ENCODE measurements at places on chromosomes 7 and 10.

- no peak for DNase-seq
These were observed 65.7 kb downstream of the AP3M1 start for GRCh38 chr10:74084955-74085354.

DNA sequence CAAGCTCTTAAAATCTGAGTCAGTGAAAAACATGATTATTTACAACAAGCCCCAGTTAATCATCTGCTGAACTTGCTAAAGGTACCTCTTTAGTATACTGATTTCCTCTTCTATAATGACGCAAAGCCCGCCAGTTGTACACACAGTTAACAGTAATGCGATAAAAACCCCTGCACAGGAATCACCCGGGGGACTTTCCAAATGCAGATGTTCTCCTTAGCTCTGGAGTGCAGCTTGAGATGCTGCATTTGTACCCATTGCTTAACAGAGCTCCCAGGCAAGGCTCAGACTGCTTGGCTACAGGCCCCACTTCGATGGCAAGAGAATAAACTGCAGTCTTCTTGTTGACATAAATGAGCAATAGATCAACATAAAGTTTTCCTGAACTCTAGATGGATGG lies 279.6 kb upstream of the HGF start:
- DNase-seq = no peak

DNA sequence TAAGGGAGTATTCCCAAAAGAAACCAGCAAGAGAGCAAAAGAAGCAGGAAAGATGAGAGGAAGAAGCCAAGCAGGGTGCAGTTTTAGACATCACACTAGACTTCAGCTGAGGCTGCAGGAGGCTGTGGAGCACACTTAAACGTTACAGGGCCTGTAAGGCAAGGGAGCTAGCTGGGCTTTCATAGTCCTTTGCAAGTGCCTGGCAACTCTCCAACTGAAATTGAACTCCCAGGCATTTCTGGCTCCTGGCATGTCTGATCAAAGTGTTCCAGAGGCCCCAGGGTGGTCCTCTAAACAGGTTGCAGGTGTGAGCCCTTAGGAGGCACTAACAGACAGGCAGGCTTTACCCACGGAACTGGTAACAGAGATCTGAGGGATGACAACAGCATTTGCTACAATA lies 750.2 kb downstream of the XPNPEP1 start:
- DNase-seq = no peak

DNA sequence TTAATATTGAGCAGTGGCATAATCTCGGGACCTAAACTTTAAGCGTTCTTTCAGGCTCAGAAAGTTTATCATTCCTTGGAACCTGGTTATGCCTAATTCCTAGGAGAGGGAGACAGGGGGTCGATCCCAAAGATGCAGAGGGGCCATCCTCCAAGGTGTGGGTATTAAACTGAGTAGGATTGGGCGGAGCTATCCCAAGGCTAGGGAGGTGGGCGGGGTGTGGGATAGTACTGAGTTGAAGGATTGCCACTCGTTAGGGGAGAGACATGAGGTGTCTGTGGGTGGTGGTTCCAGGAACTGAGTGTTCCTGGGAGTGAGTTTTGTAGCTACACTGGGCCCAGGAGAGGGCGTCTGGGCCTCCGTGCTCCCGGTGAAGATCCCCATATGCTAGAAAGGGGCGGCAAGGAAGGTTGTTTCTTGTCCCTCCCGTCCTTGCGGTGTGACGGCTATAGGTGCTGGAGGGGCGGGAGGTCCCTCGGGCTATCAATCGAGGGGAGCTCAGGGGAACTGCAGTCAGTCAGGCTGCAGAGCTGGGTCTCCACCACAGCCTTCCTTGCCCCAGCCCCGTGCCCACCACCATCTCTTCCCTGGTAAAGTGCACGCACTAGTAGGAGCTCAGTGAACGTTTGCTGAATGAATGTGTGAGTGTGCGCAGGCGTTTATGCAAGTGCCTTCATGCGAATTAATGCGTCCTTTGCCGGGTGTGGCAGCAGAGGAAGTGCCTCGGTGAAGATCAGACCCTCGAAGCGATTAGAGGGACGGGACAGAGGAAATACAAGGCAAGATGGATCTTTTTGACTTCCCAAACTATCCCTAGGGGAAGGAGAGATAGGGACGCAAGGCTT lies 3.0 kb upstream of the HMX2 start:
- DNase-seq = no peak

- no peak for DNase-seq
These were observed 29.5 kb downstream of the CDC123 start for GRCh38 chr10:12225444-12225843.

GRCh38 chr10:28661035-28661434 lies 16.3 kb upstream of the BAMBI start:
- DNase-seq = no peak

DNA sequence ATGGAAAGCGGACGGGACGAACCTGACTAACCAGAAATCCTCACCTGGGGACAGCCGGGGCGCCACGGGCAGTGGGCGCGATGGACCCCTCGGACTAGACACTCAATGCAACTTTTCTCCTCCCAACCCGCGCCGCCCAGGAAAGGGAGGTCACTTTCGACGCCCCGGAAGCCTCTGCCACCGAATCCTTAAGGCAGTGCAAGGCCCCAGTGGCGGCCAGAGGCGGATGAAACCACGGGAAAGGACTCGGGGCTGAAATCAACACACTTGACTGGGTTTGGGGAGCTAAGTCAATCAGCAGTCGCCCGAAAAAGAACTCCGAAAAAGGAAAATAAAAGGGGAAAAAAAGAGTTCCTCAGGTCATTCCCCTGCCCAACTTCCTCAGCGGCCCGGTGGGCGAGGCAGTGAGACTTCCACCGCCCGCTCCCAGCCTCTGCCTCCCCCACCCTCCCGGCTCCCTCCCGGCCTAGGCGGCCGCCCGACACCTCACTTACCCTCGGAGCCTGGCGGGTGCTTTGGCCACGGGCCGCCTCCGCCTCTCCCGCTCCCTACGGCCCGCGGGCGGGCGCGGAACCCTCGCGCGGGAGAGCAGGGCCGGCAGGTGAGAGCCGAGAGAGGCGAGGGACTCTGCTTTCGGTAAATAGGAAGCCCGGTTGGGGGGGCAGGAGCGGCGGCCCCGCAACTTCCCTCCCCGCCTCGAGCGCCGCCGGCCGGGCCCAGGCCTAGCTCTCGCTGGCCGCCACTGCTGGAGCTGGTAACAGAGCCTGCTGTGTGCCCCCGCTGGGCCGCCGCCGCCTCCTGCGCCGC lies 518 bp downstream of the WAPL start:
- DNase-seq = no peak

DNA sequence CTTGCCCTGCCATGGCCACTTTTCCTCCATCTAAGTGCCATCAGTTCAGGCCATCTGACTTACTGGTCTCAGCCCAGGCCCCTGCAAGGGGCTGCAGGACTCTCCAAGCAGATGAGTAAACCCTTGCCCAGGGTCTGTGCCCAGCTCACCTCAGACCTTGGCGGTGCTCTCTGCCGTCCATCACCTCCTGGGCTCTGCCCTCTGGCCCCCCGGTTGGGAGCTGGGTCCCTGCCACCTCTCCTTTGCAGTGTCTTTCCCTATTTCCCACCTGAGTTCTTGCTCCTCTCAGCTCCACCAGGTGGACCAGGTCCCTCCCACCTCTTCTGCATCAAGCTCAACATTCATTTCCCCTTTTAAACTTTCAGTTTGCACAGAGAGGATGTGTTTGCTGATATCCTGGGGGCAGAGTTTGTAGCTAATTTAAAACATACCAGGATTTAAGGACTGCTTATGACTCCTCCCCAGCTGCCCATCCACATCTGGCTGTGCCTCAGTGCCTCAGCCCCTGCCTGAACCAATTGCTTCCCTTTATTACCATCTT lies 135.5 kb downstream of the SLIT1 start:
- DNase-seq = no peak

DNA sequence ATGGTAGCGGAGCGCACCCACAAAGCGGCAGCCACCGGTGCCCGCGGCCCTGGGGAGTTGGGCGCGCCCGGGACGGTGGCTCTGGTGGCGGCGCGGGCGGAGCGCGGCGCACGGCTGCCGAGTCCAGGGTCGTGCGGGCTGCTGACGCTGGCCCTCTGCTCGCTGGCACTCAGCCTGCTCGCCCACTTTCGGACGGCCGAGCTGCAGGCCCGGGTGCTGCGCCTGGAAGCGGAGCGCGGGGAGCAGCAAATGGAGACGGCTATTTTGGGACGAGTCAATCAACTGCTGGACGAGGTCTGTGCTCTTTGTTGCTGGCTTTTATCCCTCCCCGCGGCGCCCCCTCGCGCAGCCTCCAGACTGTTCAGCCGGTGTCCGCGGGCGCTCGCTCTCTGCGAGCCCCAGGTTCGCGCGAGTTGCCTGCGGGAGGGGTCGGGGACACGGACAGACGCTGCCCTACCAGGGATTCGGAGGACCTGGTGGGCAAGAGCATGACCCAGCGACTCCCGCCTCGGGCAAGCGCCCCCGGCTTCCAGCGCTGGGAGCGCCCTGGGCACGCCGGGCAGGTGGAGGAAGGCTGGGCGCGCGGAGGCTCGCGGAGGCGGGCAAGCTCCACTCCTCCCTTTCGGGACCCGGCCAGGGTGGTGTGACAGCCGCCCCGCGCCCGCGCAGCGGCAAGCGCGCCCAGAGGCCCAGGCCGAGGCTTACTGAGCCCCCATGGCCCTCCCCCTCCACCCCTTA lies 887 bp downstream of the COL13A1 start:
- DNase-seq = no peak

DNA sequence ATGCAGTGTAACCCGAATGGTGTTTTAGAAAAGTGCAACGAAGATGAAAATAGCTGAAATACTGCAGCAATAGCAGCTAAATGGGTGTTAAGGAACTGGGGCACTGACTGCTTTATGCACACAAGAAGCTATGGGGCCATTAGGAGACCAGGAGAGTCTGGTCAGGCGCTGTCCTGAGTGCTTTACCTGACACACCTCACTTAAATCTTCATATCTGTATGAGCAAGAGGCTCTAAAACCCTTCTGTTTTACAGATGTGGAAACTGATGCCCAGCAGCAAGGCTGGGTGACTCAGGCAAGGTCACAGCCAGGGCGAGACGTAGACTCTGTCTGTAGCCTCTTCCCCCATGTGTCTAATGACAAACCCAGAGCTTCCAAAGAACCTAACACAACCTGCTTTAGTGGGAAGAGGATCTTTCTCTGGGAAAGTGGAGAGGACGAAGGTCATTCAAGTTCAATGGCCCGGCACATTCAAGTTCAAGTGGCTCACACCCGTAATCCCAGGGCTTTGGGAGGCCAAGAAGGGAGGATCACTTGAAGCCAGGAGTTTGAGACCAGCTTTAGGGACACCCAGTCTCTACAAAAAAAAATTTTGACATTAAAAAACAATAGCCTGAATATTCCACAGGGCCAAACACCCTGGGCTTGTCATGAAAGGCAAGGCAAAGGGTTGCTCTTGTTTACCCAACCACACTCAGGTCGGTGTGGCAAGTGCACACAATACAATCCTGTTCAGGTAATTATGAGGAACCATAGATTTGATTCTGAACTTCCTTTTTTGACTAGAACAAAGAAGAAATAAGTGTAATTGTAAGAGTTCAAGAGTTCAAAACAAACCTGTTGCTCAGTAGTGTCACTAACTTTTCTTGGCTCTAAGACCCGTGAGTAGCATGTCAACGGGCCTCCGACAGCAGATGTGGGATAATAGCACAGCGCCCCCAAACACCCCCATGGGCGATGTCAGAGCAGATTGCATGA lies 53.7 kb upstream of the KLF6 start:
- DNase-seq = no peak

GRCh38 chr7:138538518-138538917 lies 78.5 kb downstream of the TRIM24 start:
- no peak for DNase-seq

- no peak for DNase-seq
These were observed 78.0 kb downstream of the GOLGA7B start for GRCh38 chr10:97927622-97928021.

GRCh38 chr7:70400829-70401380 lies 731.0 kb upstream of the GALNT17 start:
- DNase-seq = no peak

GRCh38 chr7:149838992-149839408 lies 825 bp downstream of the ZNF862 start:
- no peak for DNase-seq

- no peak for DNase-seq
These were observed 25.1 kb downstream of the SGCE start for GRCh38 chr7:94630855-94631254.

- no peak for DNase-seq
These were observed 77.6 kb downstream of the VPS41 start for GRCh38 chr7:38831259-38831996.

- no peak for DNase-seq
These were observed 20.0 kb downstream of the PYROXD2 start for GRCh38 chr10:98394851-98395440.

DNA sequence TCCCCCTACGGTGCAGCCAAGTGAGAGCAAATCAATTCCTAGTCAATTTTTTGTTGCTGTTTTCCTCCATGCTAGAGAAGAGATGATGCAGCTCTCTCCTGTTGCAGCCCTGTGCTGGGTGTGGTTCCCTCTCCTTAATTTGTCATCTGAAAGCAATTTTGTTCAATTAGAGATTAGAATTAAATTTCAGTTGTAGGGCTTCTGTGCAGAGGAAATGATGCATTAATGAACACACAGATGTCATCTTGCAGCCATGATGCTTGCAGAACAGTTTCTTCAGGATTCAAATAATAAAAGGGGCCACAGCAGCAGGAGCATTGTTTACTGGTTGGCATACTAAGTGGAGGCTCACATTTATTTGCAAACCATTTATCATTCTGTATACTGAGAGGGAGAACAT lies 266.0 kb downstream of the AUTS2 start:
- DNase-seq = no peak

GRCh38 chr7:40489844-40490602 lies 355.2 kb downstream of the SUGCT start:
- DNase-seq = no peak

DNA sequence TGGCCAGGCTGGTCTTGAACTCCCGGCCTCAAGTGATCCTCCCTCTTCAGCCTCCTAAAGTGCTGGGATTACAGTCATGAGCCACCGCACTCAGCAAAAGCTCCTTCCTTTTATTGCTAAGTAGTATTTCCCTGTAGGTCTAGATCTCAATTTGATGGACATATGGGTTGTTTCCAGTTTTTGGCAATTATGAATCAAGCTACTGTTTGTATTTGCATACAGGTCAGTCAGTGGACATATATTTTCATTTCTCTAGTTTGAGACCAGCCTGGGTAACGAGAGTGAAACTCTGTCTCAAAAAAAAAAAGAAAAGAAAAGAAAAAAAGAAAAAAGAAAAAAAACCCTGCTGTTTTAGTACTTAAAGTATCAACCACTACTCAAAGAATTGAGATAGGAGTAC lies 6.4 kb upstream of the PRKRIP1 start:
- DNase-seq = no peak

DNA sequence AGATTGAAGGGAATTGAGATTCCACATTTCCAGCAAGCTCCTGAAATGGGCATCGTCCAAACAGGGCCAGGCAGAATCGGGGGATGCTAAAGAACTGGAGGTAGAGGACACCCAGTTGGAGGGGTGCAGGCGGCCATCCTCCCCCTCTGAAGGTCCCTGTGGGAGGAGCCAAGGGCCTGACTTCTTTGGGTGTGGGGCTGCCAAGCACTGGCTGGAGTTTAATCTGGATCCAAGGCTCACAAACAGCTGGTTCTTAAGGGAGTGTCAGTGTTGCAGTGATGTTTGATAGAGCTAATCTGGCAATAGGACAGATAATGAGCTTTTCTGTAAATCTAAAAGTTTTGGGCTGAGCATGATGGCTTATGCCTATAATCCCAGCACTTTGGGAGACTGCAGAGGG lies 20.8 kb downstream of the TSPAN14 start:
- DNase-seq = no peak

Data from activated T-helper 1 cell treated with anti-CD3 and anti-CD28 coated beads, Interleukin-2, amount 50 U/mL, for 16 hours (primary cell).